8988T (cell line): ENCODE measurements at places on chromosomes 6 and 20.

GRCh38 chr20:35627121-35627520 is 11.5 kb downstream of the SPAG4 start:
- no peak for DNase-seq

- no peak for DNase-seq
These were observed 41.7 kb downstream of the CNKSR3 start for GRCh38 chr6:154468760-154469159.

DNA sequence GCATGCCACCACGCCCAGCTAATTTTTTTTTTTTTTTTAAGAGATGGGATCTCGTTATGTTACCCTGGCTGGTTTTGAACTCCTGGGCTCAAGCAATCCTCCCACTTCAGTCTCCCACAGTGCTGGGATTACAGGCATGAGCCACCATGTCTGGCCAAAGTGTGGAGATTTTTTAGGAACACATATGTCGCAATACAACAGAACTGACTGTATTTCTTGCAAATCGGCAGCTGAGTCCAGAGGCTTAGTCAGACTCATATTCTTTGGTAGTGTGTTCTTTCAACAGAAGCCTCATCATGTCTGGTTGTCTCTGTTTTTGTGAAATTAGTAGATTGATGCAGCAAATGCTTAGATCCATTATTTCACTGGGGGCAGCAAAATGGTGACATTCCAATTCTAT is 23.9 kb upstream of the CD164 start:
- no peak for DNase-seq

GRCh38 chr20:62744741-62745191 is 36.1 kb downstream of the NTSR1 start:
- no peak for DNase-seq

GRCh38 chr6:71345476-71346333 is 57.1 kb downstream of the OGFRL1 start:
- no peak for DNase-seq

DNA sequence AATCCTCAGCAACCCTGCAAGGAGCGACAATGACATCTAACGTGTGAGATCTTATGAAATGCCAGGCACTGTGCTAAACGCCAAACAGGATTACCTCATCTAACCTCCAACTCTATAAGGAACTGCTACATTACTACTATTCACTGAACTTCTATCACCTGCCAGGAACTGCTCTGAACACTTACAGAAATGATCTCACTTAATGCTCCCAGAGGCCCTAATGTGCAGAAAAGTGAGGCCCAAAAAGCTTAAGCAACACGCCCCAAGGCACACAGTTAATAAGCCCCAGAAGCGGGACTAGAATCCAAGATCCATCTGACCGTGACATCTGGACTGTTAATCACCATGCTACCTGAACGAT is 28.5 kb downstream of the TRAM2 start:
- DNase-seq, result no peak

- no peak for DNase-seq
These were observed 300.4 kb downstream of the TAF4 start for GRCh38 chr20:61765081-61765870.

DNA sequence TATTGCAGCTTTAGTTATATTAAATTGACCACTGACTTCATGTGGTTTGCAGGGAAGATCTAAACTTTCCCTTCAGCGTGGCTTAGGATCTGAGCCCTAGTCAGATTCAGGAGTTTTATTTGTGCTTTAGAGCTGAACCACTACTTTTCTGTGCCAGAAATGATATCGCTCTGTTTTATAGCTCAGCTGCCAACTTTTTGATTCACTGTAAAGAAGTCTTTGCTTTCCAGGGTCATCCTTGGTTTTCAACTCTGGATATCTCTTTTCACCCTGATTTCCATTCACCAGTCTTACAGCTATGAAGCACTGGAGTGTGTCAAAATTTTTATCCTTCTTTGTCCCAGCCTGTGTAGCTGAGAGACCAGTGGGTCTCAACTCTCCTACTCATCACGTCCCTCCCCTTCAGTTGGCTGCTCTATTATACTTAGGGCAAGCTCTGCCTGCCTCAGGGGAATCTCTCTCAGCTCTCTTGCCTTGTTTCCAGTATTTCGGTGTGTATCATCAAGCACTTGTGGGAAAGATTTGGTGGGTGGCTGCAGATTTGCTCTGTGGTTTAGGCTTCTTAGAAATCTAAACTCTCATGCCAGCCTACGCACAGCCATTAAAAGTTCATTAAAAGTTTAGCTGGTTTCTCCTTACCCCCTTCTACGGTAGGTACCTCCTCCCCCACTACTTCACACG is 425.5 kb downstream of the TENT5A start:
- DNase-seq, result no peak

DNA sequence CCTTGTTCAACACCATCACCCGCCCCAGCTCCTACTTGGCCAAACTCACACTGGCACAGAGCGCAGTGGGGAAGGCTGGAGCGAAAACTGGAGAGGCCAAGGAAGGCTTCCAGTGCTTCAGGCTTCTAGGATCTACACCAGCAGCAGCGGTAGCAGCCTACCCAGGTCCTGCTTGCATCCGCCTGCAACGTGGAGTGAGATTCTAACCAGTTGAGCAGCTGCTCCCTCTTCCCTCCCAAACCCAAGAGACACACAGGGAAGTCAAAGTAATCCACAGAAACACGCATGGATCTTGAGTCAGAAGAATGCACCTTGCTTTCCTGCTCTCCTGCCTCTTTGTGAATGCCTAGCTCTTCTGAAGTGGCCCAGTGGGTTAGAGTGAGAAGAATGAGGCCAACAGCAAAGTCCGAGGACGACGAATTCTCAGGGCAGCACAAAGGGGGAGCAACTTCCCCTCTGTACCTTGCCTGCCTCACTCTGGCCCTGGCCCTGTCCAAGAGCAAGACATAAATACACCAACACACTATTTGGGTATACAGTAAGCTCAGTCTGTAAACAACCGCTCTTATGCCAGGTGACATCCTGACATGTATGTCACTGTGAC is 95.9 kb upstream of the FOXQ1 start:
- no peak for DNase-seq
